ENCODE measurements at places on chromosomes 1 and 21.

GRCh38 chr1:27314169-27314568 is 7.8 kb upstream of the TMEM222 start:
- no peak for DNase-seq

- DNase-seq = no peak
Observed at GRCh38 chr1:98516306-98516705, 145.2 kb upstream of the SNX7 start.

DNA sequence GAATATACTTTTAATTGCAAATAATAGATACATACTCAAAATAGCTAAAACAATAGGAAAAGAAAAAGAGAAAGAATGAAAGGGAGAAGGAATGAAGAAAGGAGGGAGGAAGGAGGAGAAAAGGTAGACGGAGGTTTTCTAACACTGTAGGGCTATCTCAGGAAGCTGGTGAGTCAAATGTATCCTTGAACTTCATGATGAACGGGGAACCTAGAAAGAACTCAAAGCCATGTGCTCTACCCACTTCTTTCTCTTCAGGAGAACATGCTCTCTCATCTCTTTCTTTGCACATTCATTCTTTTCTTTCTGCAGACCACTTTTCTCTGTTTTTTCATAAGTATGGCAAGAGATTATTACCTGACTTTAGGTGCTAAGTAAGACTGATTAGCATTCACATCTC is 37.3 kb upstream of the ZNF644 start:
- DNase-seq = no peak

GRCh38 chr1:48175116-48175515 is 47.4 kb upstream of the SLC5A9 start:
- no peak for DNase-seq

- DNase-seq = no peak
Observed at GRCh38 chr21:15144026-15144425, 79.2 kb upstream of the NRIP1 start.

DNA sequence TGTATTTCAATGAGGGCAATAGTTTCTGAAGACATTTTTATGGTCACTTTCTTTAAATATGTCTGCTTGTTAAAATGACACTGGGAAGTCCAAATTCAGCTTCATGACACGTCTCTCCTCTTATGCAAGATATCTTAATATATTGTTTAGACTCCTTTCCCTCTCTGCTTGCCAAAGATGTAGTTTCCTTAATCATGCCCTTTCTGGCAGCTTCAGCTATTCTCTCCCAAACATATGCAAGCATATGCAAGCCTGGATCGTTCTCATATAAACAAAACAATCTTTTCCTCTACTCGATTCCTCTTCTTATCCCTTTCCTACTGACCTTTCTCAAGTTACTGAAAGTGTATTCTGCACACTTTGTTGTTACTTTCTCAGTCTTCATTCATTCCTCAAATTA is 372.2 kb downstream of the PTBP2 start:
- no peak for DNase-seq

- no peak for DNase-seq
Observed at GRCh38 chr1:48693674-48694320, 82.9 kb downstream of the BEND5 start.

GRCh38 chr1:28887835-28888682 is 26.3 kb upstream of the EPB41 start:
- DNase-seq = no peak

GRCh38 chr1:155081472-155082300 is 3.0 kb downstream of the EFNA3 start:
- no peak for DNase-seq

DNA sequence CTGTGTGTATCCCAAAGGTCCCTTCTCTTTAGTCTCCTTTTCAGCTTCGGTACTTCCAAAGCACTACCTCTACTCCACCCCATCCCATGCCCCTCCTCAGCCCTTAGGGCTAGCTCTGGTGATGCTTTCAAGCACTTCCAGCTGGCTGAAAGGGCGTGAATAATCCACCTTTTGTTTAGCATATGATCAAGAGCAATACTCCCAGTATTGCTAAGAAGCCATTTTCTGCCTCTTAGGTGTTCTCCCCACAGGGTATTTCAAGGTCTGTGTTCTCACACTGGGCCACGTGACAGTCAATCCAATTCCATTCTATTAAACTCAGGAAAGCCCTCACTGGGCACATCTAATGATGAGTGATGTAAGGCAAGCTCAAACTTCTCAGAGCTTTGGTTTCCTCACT is 298.5 kb upstream of the PROX1 start:
- no peak for DNase-seq

GRCh38 chr1:53288002-53288789 is 39.7 kb downstream of the LRP8 start:
- DNase-seq = no peak

- no peak for DNase-seq
Observed at GRCh38 chr1:240508950-240509349, 103.0 kb downstream of the GREM2 start.

- DNase-seq = peak; percentile 26
Observed at GRCh38 chr1:200428482-200429205, 18.8 kb upstream of the ZNF281 start.

DNA sequence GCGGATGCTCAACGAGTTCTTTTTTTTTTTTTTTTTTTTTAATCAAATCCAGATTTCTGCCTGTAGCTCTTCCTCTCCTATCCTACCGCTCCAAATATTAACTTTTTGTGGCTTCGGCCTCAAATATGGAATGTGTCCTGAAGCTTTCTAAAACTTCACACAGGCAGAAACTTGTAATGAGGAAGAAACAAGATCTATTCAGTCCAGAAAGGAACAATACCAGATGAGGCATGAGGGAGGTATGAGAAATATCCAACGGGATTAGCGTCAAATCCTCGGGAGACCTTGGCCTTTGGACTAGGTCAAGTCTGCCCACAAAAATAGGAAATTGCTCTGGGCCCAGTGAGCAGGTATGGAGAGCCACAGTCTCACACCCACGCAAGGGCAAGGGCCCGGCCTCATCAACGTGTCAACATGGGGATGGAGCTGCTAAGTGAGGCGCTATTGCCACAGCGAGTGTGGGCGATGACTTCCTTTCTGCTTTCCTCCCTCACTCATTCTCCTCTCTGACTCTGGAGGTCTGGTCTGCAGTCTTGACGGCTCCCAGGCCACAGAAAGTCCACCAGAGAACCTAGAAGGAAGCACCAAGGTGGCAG is 66.6 kb downstream of the BCAR3 start:
- no peak for DNase-seq

GRCh38 chr21:28817871-28818270 is 174.8 kb downstream of the LTN1 start:
- no peak for DNase-seq

- no peak for DNase-seq
Observed at GRCh38 chr1:116002781-116003420, 26.6 kb downstream of the SLC22A15 start.

GRCh38 chr1:37708471-37708870 is 16.2 kb downstream of the CDCA8 start:
- DNase-seq = no peak

DNA sequence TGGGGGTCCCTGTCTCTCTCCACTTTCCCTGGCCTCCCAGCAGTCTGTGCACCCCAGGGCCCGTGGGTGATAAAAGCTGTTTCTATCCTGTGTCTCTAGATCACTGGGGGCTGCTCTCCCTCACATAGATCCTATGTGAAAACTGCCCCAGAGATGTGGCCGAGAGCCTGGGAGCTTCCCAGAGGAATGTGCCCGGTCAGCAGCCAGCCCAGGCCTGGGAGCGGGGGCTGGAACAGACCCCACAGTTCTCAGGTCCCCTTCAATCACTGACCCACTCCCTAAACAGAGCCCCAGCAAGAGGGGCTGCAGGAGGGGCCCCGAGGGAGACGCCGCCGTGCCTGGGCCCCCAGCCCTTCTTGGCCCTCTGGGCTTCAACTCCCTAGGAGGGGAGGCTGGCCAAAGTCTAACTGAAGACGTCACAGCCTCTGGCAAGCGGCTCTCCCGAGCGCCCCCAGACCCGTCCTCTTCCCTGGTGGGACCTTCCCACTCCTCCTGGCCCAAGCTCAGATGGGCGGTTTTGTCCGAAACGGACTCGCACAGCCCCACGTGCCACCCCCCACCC is 403 bp downstream of the MXRA8 start:
- DNase-seq = no peak

GRCh38 chr1:109634771-109635750 is 15.4 kb downstream of the AMPD2 start:
- no peak for DNase-seq

GRCh38 chr1:30550365-30551220 is 172.8 kb downstream of the MATN1 start:
- no peak for DNase-seq

DNA sequence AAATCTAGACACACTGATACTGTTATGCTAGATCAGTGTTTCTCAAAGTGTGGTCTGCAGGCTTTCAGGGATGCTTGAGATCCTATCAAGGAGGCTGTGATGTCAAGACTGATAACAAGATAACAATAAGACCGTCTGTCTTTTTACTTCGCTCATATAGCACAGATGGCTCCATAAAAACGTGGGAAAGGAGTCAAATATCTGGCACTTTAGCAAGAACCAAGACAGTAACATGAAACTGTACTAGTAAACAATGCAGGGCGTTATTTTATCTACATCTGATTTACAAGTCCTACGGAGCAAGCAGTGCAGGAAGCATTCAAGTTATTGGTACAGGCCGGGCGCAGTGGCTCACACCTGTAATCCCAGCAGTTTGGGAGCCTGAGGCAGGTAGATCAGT is 3.6 kb upstream of the SPRR3 start:
- no peak for DNase-seq

DNA sequence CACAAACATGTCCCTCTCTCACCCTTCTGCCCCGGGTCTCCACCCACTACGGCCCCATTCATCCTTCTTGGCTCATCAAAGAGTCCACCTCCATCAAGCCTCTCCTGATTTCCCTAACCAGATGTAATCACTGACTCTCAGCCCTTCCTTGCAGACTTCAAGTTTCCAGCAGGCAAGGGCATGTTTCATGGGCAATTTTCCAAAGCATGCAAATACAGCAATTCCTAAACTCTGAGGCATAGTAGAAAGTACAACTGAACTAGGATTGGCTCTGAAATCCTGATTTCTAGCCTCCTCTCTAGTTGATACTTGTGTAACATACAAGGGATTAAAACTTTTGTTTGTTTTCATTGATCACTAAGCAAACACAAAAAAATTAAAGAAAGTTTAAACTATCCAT is 109.1 kb upstream of the GADD45A start:
- no peak for DNase-seq

DNA sequence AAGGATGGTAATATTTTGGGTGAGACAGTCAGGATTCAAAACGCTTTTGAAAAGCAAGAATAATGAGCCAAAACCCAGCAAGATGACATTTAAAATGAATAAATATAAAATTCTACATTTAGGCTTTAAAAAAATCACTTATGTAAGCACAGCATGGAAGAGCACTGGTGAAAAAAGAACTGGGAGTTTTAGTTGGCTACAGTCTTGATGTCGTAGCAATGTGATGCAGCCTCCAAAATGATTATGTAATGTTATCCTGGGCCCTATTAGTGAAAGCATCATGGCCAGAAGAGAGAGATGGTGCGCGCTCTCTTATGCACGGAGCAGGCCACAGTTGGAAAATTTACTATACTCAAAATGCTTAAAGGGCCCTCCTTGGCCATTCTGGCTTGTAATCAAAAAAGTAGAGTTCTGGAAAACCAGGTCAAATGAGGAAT is 5.1 kb downstream of the KCNJ9 start:
- DNase-seq = no peak

DNA sequence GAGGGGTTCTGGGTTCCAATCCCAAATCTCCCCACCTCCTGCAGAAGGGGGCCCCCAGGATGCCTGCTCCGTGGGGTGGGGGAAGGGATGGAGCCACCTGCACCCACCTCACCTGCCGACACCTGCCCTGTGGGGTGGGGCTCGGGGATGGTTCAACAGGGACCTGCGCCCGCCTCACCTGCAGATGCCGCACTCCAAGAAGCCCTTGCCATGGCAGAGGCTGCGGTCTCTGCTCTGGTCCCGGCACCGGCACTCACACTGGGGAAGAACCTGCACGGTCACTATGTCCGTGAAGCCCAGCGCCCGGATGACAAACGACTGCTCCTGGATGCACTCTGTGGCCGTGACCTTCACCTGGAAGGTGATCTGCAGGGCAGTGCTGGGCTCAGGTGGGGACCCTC is 18.1 kb upstream of the PTTG1IP start:
- DNase-seq = no peak

GRCh38 chr1:150613061-150613920 is 16.1 kb downstream of the ENSA start:
- peak; percentile 79 for DNase-seq

DNA sequence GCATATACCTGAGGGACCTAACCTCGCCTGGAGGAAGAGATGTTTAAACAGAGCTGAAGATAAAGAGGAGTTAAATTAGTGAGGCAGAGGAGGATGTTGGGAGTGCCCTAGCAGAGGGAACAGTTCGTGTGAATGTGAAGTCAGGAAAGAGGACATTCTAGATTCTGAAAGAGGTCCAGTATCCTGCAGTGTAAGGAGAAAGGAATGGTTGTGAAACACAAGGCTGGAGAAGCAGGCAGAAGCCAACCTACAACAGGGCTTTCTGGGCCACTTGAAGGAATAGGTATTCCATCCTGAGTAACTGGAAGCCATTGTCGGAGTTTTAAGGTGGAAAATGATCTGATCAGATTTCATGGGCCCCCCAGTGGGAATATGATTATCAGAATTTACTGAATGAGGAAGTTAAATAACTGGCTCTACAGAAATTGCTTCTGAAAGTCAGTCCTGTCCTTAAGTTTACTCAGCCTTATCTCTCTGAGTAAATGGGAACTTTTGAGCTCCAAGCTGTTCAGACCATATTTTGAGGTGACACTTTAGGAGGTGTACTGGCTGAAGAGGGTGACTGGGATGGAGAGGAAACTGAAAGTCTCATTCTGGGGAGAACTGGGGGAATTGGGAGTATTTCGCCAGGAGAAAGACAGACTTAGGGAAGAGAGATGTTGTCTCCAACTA is 24.4 kb upstream of the FAAH start:
- no peak for DNase-seq

DNA sequence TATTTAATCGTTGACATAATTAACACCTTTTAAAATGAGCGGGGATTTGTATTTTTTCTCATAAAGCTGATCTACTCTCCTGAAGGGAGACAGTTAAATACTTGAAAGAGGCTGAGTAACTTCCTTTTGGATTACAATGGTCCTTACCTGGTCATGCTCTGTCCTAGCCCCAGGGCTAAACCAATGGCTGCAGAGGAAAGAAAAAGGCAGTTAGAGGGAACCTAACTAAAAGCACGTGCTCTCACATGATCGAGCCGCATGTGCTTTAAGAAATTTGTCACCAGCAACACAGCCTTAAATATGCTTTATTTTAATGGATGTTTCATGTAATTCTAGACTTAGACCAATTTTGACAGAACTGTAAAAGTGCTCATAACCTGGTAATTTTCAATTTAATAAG is 132.7 kb downstream of the GPATCH2 start:
- no peak for DNase-seq

Measured in NAMALWA (cell line).